NCI-H1092 (cell line): ENCODE measurements at places on chromosomes 12 and 14.

DNA sequence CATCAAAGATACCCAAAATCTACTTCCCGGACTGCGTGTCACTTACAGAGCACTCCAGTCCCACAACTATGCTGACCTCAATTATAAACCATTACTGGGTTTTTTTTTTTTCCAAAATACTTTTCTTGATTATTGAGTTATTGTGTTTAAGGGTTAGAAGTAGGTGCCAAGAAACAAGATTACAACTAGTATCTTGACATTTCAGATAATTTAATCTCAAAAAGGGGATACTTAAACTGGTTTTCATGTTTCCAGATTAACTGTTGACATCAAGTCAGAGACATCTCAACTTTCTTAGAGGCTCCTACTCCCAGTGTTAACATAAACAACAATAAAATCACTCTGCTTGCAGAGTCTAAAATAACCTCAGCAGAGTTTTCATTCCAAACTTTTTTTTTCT, 131.2 kb upstream of the ARID2 start:
- no peak for DNase-seq

DNA sequence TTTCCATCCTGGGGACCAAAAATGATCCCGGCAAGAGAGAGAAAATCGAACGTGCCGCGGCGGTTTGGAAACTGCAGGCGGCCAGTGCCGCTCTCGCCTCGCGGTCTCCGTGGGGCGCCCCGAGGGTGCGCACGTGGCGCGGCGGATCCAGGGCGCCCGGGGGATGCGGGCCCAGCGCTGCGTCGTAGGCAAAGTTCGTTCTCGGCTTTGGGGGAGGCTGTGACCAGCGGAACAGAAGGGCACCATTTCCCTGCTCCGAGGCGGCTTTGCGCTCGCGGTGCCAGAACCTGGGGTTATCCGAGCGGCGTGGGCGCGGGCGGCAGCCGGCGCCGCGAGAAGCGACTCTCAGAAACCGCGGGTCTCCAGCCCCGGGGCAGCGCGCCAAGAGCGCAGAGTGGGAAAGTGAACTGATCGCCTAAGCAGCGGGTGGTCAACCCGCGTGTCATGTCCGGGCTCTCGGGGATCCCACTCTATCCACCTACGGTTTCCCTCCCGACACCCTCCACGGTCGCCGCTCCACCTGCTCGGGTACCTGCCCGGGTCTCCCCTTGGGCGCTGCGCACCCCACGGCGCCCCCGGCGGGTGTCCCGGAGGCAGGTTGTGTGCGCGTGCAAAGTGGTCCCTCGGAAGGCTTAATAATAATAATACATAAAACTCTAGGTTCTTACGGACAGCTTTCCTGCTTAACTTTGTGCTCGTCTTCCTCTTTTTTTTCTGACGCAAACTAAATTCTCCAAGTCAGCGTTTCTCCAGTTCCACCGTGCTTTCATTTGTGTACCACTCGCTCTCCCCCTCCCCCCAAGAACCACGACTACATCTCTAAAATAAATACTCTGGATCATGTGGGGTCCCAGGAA, 1.2 kb downstream of the ESRRB start:
- no peak for DNase-seq

DNA sequence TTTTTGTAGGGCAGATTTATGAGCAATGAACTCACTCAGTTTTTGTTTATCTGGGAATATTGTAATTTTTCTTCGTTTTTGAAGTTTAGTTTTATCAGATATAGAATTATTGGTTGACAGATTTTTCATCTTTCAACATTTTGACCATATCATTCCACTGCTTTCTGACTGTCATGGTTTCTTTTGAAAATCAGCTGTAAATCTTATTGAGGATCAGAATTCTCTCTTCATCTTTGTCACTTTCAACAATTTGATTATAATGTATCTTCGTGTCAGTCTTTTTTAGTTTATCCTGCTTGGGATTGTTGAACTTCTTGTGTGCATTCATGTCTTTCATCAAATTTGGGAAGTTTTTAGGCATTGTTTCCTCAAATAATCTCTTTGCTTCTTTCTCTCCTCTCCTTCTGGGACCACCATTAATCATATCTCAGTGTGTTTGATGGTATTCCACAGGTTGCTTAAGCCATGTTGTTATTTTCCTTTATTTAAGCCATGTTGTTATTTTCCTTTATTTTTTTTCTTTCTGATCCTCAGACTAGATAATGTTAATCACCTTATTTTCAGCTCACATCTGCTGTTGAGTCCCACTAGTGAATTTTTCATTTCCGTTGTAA, 229.7 kb upstream of the GARIN2 start:
- DNase-seq: no peak

GRCh38 chr14:100561005-100561404, 26.2 kb downstream of the BEGAIN start:
- DNase-seq: no peak

DNA sequence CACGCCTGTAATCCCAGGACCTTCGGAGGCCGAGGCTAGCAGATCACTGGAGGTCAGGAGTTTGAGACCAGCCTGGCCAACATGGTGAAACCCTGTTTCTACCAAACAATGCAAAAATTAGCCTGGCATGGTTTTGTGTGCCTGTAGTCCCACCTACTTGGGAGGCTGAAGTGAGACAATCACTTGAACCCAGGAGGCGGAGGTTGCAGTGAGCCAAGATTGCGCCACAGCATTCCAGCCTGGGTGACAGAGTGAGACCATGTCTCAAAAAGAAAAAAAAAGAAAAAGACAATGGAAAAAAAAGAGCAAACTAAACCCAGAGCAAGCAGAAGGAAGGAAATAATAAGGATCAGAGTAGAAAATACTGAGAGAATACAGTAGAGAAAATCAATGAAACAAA, 5.4 kb downstream of the CHURC1 start:
- DNase-seq: no peak

DNA sequence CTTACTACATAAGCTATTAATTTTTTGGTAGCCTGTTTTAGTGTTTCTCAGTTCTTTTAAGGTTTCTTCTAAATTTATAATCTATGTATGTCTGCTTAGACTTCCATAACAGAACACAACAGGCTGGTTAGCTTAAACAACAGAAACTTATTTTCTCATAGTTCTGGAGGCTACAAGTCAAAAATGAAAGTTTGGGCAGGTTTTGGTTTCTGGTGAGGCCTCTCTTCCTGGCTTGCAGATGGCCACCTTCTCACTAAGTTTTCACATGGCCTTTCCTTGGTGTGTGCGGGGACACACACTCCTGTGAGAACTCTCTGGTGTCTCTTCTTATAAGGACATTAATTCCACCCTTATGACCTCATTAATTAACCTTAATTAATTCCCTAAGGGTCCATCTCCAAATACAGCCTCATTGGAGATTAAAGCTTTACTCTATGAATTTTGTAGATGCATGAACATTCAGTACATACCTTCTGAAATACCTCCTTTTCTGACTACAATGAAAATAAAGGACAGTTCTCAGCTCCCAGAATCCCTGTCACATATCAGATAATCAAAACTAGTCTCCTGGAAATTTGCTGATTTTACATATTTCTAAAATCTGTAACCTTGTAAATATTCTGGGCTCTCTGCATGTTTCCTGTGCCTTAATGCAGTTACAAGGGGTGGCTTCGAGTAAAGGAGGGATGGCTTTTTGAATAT, 23.2 kb upstream of the BMAL2 start:
- DNase-seq: no peak

GRCh38 chr14:89589400-89590118, 172.5 kb upstream of the FOXN3 start:
- DNase-seq: no peak

DNA sequence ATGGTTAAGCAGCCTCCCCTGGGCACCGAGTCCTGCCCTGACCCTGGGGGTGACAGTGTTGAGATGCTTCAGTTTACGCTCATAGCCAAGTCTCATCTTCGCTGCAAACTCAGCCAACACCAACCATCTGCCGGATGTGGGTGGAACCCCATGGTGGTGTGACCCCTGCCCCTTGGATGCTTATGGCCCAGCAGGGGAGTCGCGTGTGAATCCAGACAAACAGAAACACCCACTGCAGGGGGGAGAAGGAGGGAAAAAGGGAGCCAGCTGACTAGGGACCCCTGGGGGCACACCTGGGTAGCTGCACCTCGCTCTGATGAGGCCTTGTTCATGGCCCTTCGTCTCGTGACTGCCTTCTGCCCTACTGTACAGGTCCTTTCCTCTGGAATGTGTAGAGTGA, 23.8 kb downstream of the AACS start:
- DNase-seq: no peak

DNA sequence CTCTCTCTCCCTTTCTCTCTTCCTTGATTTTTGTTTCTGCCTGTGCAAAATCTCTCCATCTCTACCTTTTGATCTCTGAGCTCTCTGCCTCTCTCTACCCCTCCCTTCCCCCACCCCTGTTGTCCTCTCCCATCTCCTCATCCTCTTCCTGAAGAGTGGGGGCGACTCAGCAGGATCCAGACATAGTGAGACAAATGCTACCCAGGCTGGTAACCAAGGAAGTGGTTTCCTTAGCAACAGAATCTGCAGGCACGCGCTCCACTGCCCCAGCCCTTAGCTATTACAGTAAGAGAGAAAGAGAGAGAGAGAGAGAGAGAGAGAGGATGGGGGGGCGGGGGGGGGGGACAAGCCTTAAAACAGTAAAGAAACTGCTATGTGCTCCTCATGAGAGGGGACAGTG, 85.6 kb downstream of the CMKLR1 start:
- DNase-seq: no peak

- no peak for DNase-seq
These were observed 131.2 kb downstream of the SCARB1 start for GRCh38 chr12:124732275-124733075.

- no peak for DNase-seq
These were observed 45.8 kb downstream of the SLCO1C1 start for GRCh38 chr12:20740972-20741371.

DNA sequence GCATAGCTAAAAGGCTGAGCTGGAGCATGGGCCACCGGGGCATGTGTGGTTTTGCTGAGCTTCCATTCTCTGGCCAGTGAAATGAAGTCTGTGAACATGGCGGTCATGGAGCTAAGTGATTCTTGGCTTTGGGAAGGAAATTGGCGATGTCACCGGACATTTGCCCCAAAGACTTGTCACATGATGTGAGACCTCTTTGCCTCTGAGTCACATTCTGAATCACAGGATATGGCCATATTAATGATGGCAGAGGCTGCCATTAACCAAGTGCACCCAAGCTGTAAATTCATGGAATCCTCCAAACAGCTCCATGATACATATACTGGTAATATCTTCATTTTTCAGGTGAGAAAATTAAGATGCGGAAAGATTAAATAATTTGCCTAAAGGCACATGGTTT, 27.4 kb upstream of the BATF start:
- no peak for DNase-seq

DNA sequence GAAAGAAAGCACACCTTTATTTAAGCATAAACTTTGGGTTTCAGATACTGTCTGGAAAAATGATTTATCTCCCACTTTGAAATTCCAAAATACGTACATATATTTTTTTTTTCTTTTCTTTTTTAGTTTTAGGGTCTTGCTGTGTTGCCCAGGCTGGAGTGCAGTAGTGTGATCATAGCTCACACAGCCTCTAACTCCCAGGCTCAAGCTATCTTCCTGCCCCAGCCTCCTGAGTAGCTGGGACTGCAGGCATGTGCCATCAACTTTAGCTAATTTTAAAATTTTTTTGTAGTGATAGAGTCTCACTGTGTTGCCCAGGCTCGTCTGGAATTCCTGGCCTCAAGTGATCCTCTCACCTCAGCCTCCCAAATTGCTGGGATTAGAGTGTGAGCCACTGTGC, 45.9 kb upstream of the PAPLN start:
- DNase-seq: no peak

DNA sequence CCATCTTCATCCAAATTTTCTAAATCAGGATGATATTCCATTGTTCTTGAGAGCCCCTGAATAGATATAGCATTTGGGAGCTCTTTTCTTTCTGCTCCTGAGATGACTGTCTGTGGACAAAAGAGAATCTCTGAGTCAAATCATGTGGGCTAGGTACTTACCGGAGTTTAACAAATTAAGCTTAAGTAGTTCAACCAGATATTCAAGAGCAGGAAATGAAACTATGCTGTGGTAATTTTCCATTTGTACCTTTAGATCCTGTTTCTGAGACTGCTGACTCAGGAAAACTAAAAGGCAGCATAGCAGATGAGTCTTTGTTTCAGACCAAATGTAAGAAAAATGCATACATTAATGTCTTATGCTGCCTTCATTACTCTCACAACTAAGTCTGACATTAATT, at the start of gene CLEC7A:
CLEC7A (minus strand) TSS at position 158 of the 400 bp plus-strand sequence; CDS start at position 41, 117 bp downstream.
- DNase-seq: no peak

DNA sequence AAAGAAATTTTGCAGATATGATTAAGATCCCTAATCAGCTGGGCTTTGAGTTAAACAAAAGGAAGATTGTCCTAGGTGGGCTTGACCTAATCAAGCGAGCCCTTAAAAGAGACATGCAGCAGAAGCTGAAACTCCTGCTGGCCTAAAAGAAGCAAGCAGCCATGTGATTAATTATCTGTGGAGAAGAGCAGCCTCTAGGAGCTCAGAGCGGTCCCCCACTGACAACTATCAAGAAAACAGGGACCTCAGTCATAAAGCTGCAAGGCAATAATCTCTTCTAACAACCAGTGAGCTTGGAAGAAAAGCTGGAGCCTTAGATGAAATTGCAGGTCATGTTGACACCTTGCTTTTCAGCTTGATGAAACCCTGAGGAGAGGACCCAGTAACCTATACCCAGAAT, 288.9 kb upstream of the CLEC14A start:
- DNase-seq: no peak

GRCh38 chr14:20632831-20633691, 8.4 kb downstream of the OR6S1 start:
- DNase-seq: no peak
